Kidney glomerular epithelial cell (primary cell): ENCODE measurements at places on chromosomes 12 and 14.

DNA sequence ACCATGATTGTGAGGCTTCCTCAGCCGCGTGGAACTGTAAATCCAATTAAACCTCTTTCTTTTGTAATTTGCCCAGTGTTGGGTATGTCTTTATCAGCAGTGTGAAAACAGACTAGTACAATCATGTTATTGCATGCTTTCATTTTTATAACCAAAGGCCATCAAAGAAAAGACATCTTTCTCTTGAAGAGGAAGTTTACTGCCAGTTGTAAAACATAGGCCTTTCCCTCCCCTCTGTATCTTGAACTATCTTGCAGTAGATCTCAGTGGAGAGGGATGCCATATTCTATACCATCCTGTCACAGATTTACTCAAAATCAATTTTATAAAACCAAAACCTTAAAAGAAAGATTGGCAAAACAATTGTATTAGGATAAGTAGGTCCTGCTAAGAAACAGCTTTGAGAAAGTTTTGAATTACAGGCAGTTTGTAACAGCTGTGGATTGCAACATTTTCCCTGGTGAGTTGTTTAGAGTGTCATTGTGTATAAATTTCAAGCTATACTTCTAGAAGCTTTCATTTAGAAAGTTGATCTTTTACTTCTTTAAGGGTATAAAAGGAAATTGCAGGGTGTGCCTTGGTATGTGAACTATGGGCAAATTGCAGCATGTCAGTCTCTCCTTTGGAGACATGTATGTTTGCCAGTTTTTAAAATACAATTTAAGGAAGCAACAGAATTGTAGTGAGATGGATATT lies 128.0 kb downstream of the ATP23 start:
- DNase-seq, result no peak

- DNase-seq, result no peak
These were observed 684 bp downstream of the KANSL2 start for GRCh38 chr12:48681399-48681709.

DNA sequence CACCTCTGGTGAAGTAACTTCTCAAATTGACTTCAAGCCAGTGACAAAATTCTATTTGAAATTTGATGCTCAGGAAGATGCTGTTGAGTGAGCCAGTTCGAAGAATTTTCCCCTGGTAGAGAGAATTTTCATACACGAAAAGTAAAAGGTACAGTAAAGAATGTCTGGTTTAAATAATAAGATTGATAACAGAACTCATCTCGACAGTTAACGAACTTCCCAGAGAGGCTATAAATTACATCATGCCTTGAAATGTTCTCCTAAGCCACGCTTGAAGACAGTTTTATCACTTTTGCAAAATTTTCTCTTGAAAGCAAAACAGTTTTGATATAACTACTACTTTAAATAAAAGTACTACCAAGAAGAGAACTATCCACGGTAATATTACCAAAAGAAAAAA lies 14.4 kb upstream of the OR11G2 start:
- DNase-seq, result no peak

DNA sequence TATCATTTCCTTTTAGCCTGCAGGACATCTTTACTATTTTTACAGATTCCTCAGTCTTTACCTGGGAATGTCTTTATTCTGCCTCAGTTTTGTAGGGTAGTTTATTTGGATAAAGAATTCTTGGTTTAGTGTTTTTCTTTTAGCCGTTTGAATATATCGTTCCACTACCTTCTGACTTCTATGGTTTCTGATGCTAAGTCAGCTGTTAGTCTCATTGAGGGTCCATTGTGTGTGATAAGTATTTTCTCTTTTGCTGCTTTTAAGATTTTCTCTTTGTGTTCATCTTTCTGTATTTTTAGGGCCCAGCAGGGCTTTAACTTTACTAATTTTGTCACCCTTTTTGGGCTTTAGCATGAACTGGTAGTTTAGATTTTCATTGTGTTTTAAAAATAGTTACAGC lies 113.5 kb downstream of the MNAT1 start:
- DNase-seq, result no peak

DNA sequence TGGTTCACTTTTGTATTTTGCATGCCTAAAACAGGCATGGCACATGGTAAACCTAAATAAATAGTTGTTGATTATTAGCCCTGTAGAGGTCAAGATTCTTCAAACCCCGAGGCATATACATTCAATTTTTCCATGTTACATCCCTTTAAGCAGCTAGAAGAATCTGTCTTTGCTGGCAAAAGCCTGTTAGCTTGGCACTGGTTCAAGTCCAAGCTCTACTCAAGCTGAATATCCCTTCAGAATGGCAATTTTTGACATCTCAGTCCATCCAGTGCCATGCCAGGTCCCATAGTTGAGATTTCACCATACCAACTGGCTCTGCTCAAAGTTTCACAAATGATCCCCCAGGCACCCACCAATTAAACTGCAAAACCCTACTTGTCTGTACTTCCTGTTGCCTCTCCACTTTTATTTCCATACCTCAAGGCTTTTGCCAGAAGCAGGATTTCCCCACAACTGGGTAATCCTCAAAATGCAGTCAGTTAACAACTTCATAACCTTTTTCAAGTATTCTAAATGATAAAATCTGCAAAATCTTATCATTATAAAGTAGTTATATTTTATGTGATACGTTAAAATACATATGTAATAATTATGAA lies 9.0 kb upstream of the DCN start:
- DNase-seq, result no peak
